NAMALWA (cell line): ENCODE measurements at places on chromosomes 2 and 18.
A peak's percentile ranks its signal among the peaks of the same experiment; 100 is the strongest.

- DNase-seq: no peak
Observed at GRCh38 chr2:65059071-65059470, 2.9 kb downstream of the CEP68 start.

DNA sequence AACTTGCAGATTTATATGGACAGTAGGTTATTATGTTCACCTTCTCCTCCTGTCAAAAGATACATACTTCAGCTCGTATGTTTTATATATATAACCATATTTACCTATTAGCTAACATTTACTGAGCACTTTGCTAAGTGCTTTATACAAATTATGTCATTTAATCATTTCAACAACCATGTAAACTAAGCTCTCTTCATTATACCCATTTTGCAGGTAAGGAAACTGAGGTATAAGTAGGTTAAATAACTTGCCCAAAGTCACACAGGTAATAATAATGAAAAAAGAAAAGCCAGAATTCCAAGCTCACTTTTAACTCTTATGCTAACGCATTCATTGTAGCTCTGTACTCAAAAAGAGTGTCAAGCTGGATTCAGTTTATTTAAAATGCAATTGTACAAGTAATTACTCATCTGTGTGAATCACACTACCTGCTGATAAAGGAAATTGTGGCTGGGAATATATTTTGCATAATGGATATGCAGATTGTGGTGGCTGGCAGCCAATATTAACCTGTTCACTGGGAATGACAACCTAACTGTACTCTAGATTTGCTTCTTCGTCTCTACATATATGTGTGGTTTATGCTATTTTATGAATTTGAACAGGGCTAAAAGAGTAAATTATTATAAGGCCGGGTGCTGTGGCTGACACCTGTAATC lies 20.6 kb downstream of the SLC16A14 start:
- no peak for DNase-seq

GRCh38 chr2:226790011-226790410 lies 9.6 kb downstream of the IRS1 start:
- DNase-seq: no peak

- no peak for DNase-seq
Observed at GRCh38 chr18:58572181-58572580, 56.7 kb downstream of the ALPK2 start.

DNA sequence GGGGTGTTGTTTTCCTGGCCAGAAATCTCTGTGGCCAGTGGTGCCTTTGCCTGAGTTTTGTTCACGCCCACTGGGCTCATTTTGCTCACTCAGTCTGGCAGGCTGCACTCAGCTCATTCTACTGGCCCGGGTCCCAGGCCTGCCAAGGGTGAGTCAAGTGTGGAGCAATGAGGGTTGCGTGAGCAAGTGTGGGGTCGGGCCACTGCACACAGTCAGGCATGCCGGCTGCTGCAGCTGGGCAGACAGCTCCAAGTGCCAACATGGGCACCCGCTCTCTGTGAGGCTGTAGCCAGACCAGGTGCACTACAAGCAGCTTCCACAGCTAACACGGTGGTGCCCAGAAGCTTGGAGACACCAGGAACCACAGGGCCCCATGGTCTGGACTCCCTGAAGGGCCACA lies 801.1 kb upstream of the RAB6C start:
- no peak for DNase-seq

DNA sequence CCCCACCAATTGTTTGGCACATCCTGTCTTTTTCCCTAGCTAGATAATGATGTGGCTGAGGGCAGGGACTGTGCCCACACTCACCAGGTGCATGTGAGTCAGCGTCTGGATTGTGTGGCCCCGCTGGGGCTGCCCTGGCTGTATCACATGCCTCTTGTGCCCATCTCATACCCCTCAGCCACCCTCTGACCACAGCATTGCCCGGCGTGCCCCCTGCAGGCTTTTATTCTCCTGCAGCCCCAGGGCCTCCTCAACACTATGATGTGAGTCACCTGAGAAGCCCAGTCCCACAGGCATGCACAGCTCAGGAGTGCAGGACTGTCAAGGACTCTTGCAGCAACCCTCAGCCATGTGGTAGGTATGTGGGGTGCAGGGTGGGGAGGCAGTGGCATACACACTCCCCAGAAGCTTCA lies 14.8 kb upstream of the STEAP3 start:
- DNase-seq: no peak

GRCh38 chr18:49757513-49758262 lies 55.6 kb downstream of the ACAA2 start:
- peak; percentile 38 for DNase-seq

DNA sequence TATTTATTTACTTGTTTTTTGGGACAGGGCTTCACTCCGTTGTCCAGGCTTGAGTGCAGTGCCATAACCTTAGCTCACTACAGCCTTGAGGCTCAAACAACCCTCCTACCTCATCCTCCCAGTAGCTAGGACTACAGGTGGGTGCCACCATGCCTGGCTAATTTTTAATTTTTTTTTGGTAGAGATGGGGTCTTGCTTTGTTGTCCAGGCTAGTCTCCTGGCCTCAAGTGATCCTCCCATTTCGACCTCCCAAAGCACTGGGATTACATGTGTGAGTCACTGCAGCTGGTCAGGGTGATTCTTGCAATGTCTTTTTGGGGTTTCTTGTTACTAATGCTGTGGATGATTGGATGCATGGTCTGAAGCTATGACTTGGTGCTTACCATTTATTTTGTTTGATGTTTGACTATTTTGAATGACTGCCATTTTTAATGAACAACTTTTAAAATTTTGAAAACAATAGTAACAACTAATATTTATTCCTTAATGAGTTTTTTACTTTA lies 6.5 kb downstream of the CERS6 start:
- DNase-seq: no peak

- no peak for DNase-seq
Observed at GRCh38 chr18:56042915-56043536, 455.0 kb upstream of the TCF4 start.

DNA sequence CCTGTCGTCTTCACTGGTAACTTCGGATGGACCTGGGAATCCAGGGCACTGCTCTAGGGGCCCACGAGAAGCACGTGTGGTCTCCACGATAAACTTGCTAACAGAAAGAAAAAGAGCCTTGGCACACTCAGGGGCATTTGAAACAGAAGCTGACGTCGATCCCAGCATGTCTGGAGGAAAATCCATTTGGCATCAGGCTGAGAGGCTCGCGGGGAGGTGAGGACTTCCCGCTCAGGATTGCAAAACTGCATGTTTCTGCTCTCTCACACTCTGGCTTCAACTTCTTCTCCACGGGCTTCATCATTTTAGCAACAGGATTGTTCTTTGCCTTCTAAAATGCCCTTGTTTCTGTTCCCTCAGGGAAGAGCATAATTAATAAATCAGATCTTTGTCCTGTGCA lies 181.7 kb upstream of the COPS8 start:
- DNase-seq: no peak

- DNase-seq: no peak
Observed at GRCh38 chr2:9800975-9801726, 42.1 kb upstream of the TAF1B start.

DNA sequence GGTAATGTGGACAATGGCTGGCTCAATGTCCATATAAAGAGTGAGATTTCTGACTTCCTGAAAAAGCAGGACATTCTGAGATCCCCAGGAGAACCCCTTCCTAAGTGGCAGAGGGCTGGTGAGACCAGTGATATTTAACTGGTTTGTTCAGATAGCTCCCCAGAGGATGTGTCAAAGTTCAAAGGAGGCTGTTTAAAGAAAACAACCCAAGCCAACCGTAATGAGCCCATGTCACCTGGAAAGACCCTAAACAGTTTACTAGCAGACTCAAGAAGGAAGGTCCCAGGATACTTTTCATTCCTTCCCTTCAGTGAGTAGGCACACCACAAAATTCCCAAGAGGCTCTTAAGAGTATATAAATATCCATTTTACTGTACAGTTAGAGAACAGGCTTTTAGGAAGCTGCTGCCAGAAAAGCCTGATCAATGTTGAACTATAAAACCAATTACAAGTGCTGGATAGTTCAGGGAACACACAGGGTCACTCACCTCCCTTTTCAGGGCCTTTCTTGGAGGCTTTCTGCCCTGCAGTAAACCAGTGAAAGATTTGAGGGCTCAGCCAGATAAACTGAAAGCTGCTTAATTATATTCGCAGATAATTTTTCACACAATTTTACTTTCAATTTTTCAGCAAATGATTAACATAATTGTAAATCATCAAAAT lies 293.5 kb downstream of the ASXL3 start:
- DNase-seq: peak; percentile 32

DNA sequence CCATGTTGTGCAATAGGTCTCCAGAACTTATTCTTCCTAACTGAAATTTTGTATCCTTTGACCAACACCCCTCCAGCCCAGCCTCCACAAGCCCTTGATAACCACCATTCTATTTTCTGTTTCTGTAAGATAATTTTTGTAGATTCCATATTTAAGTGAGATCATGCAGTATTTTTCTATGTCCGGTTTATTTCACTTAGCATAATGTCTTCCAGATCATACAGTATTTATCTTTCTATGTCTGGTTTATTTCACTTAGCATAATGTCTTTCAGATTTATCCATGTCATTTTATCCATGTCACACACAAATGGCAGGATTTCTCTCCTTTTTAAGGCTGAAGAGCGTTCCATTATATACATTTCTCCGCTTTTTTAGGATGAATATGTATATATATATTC lies 24.4 kb upstream of the ONECUT2 start:
- DNase-seq: no peak

GRCh38 chr2:88127888-88128653 lies at the start of gene FABP1:
Gene FABP1, minus strand, starts transcription at chr2:88128062. Its CDS starts 45 bp downstream, at chr2:88128017.
- no peak for DNase-seq

DNA sequence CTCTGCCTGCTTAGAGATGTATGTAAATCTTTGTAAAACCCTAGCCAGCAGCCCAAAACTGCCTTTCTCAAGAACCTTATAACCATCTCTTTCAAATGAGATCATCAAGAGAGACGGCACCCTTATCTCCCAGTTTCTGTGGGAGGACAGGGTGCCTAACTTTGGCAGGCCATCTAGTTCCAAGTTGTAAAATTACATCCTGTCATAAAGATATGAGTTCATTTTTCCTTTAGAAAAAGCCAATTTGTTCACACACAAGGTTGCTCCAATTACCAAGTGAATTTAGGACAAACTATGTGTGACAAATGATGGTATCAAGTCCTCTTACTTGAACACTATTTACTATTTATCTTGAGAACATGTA lies 65.3 kb downstream of the MEMO1 start:
- DNase-seq: no peak

DNA sequence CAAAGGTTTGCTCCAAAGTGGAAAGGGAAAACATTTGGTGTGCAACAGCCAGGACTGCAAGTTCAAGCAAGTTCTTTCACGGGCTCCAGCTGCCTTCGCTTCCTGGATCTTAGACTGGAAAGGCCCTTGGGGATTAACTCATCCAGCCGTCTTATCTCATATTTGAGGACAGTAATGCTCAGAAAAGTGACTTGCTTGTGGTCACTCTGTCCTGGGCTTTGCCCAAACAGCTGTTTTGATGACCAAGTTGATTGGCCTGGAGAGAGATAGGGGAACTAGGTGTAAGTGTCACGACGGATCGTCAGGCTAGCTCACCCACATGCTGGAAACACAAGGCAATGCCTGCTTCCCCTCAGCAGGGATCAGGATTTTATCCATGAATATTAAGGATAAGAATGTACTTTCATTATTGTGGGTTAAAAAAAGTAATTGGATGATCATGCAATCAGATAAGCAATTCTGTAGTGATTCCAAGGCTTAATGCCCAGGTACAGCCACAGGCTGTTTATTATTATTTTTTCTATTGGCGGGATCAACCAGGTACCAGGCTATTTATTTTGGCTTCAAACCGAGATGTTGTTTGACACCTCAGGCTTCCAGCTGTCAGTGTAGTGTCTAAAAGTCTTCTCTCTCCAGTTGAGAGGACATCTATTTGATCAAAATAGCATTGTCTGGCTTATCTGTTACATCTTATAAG lies 162.5 kb upstream of the EPAS1 start:
- no peak for DNase-seq

GRCh38 chr18:77314511-77314910 lies 64.9 kb downstream of the GALR1 start:
- no peak for DNase-seq

DNA sequence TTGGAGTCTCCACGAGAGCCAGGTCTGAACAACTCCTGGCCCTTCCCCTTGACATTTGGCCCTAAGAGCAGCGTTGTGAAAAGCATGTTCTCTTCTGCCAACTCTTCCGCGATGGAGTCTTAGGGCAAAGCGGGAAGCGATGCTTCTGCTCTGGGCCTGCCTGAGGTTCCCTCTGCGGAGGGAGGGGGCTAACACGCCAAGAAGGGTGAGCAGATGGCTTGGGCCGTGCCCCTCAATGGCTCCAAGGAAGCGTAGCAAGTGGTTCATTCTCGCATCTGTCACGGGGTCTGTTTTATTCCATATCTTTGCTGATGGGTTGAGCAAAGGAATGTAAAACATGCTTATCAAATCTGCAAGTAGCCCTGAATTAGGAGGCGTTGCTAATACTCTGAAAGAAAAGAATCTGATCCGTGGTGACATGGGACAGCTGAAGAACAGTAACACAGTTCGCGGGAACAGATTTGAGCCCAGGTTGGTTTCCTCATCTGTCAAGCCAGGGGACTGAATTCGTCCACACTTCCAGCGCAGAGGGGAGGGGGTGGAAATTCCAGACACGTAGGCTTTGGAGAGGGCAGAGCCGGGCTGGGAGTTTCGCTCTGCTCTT lies 38.0 kb downstream of the DNMT3A start:
- no peak for DNase-seq

GRCh38 chr2:36059691-36060090 lies 295.9 kb upstream of the CRIM1 start:
- DNase-seq: peak; percentile 49

GRCh38 chr2:54935389-54935788 lies 114.9 kb downstream of the RTN4 start:
- DNase-seq: no peak

DNA sequence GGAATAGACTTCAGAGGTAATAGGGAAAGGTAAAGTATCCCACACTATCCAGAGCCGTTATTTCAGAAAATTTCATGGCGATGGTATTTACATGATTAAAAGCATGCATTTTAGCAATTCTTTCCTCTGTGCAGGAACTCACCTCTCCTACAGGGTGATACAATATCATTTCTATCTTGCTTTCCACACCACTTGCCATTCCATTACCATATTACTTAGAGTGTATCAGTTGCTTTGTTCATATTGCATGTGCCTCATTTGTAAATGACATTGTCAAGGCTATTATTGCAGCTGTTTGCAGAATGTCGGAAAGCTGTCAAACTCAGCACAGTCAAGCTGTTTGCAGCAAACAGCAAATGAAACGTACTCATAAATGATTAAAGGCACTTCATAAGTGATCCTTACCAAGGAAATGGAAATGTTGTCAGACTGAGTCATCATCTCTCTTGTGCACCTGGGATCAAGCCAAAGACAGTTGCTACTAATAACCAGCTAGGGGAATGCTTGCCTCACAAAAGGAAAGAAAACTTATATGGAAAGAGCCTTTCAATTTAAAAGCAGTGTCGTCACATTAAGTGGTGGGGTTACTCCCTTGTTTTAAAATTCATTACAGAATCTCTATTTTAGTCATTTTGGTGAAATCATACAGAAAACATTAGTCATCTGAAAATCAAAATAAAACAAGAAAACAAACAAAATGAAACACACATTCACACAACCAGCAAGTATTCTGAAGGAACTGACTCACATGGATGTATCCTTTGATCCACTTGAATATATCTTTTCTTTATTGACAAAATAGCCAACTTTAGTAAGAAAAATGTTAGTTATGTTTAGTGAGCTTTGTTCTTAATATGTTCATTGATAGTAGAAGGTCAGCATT lies 1064.1 kb upstream of the CNTNAP5 start:
- DNase-seq: no peak
